ENCODE measurements at places on chromosomes 1 and 21.

DNA sequence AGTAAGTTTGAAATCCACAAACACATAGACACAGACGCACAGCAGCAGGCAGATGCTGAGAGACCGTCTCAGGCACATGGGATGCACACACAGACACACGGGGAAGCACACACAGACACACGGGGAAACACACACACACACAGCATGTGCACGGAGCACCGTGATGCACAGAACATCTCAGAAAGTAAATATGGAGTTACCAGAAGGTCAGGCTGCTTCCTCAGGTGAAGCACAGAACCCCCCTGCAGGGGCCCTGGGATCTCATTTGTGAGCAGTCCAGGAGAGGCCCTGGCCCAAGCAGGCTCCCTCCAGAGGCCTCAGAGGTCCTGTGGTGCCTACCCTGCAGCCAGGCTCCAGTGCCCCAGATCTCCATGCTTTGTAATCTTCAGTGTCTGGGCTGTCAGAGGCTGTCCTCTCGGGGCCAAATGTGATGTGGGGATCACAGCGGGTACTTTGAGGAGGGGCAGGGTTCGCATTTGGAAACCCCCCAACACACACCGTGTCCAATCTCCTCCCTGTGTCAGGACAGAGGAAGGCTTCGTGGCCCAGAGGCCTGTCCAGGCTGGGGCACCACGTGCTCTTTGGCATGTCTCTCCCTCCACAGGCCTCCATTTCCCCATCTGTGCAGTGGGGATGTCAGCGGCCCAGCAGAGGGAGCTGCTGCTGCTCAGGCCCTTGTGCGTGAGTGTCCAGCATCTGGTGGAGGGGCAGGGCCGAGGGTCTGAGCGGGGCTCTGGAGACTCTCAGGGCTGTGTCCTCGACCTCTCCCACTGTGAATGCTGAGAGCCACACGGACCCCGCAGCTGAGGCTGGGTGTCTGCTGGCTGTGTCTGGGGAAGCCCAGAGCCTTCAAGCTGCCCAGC, 23.0 kb upstream of the PRSS38 start:
- DNase-seq: no peak

- no peak for DNase-seq
These were observed 71.0 kb downstream of the EBNA1BP2 start for GRCh38 chr1:43101061-43101460.

GRCh38 chr1:89545264-89546038, 20.8 kb downstream of the LRRC8B start:
- DNase-seq: no peak

DNA sequence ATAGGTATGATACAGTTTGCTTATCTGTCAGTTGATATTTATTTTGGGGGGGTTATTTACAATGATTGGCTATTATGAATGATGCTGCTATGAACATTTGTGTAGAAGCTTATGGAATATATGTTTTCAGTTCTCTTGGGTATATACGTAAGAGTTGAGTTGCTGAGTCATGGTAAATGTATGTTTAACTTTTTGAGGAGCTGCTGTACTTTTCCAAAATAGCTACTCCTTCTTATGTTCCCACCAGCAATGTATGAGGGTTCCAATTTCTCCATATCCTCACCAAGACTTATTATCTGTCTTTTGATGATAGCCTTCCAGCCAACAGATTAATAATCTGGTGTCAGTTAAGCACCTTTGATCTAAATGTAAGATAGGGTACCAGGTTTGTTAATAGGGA, 11.9 kb downstream of the SOAT1 start:
- DNase-seq: no peak

DNA sequence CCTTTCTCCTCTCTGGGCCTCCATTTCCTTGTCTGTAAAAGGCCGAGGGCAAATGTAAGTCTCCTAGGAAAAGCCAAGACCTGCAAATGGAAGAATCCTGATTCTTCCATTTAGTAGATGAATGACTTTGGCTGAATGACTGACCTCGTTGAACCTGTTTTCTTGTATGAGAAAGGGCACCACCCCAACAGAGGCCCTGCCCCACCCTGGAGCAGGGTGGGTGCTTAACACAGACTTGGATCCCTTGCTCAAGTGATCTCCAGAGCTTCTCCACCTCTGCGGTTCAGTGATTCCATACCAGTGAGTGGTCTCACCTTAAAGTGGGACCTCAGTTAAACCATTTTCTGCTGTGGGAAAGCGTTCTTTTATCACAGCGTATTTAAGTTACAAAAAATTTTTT, 39.0 kb upstream of the GUCA2B start:
- no peak for DNase-seq

- DNase-seq: no peak
These were observed 8.7 kb downstream of the PARK7 start for GRCh38 chr1:7970246-7970645.

DNA sequence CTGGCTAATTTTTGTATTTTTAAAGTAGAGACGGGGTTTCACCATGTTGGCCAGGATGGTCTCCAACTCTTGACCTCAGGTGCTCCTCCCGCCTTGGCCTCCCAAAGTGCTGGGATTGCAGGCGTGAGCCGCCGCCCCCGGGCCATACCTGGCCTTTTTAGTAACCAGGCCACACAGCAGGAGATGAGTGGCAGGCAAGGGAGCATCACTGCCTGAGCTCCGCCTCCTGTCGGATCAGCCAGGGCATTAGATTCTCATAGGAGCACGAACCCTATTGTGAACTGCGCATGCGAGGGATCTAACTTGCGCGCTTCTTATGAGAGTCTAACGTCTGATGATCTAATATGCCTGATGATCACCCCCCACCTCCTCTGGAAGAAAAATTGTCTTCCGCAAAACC, 308.7 kb upstream of the PRMT6 start:
- no peak for DNase-seq

DNA sequence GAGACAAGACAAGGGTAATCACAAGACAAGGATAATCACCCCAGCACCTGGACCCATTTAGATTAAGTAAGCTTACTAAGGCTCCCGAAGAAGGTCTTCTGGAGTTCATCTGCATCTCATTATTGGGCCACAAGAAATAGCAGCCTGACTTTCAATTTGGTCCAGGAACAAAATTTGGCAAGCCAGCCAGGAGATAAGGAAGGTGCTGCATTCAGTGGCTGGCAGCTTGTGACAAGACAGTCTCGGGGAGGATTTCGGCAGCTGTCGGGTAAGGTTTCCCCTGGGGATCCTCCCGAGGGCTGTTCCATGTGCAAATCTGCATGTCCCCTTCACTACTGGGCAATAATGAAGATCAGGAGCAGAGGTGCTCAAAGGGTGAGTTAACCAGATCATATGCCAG, 195.2 kb downstream of the FCRL5 start:
- peak; percentile 81 for DNase-seq

GRCh38 chr1:107954719-107955415, 10.1 kb downstream of the VAV3 start:
- DNase-seq: no peak

DNA sequence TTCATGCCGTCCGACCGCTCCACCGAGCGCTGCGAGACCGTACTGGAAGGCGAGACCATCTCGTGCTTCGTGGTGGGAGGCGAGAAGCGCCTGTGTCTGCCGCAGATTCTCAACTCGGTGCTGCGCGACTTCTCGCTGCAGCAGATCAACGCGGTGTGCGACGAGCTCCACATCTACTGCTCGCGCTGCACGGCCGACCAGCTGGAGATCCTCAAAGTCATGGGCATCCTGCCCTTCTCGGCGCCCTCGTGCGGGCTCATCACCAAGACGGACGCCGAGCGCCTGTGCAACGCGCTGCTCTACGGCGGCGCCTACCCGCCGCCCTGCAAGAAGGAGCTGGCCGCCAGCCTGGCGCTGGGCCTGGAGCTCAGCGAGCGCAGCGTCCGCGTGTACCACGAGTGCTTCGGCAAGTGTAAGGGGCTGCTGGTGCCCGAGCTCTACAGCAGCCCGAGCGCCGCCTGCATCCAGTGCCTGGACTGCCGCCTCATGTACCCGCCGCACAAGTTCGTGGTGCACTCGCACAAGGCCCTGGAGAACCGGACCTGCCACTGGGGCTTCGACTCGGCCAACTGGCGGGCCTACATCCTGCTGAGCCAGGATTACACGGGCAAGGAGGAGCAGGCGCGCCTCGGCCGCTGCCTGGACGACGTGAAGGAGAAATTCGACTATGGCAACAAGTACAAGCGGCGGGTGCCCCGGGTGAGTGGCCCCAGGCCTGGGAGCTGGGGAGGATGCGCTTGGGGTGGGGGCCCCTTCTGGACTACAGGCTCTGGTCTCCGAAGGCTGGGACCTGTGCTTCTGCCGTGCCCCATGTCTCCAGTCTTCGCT, 1.1 kb downstream of the SKI start:
- no peak for DNase-seq

- DNase-seq: no peak
These were observed 55.9 kb downstream of the TOR3A start for GRCh38 chr1:179137617-179138255.

DNA sequence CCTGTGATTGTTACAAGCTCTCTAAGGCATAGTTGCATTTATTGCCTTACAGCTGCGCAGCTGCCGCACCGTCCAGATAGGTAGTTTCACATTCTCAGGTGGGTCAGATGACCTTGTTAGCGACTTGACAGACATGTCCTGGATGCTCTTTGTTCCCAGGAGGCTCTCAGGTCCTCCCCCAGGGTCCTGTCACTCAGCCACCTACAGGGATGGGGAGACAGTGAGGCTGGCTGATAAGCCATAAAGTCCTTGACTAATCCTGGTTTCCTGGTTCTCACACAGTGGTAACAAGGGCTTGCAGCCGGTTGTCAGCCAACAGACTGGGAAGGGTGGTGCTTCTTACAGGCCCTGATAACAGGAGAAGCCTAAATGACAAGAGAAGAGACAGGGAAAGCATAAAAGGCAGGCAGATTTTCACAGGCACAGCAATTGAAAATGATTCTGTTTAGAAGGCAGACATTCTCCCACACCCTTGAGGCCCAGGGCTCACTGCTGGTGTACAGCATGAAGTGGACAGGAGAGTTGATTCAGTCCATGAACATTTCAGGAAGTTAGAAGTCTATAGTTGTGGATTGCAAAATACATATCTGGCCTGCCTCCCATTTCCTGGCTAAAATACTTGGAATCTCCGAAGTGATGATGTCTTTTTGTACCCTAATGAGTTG, 2.9 kb downstream of the ARF1 start:
- DNase-seq: no peak

DNA sequence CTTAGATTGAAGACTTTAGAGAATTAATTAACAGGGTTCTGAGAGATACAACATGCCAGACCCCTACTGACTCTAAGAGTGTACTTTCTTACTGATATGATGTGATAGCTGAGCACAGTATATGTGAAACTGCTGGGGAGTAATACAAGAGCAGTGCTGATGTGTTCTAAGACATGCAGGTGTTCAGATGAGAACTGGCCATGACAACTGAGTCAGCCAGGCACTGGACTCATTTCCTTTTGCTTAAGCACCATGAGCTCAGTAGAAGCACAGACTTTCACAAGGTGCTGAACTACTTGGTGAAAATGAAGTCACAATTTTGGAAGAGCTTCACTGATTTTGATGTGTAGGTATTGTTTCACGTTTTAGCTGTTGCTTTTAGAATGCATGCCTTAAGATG, 15.9 kb upstream of the POGZ start:
- no peak for DNase-seq

- DNase-seq: no peak
These were observed 231.7 kb upstream of the SGIP1 start for GRCh38 chr1:66302184-66302742.

DNA sequence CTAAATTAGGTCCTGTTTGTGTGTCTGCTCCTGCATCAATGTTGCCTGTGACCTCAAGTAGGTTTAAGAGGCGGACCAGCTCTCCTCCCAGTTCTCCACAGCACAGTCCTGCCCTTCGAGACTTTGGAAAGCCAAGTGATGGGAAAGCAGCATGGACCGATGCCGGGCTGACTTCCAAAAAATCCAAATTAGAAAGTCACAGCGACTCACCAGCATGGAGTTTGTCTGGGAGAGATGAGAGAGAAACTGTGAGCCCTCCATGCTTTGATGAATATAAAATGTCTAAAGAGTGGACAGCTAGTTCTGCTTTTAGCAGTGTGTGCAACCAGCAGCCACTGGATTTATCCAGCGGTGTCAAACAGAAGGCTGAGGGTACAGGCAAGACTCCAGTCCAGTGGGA, 79.9 kb downstream of the PRDM2 start:
- DNase-seq: no peak

DNA sequence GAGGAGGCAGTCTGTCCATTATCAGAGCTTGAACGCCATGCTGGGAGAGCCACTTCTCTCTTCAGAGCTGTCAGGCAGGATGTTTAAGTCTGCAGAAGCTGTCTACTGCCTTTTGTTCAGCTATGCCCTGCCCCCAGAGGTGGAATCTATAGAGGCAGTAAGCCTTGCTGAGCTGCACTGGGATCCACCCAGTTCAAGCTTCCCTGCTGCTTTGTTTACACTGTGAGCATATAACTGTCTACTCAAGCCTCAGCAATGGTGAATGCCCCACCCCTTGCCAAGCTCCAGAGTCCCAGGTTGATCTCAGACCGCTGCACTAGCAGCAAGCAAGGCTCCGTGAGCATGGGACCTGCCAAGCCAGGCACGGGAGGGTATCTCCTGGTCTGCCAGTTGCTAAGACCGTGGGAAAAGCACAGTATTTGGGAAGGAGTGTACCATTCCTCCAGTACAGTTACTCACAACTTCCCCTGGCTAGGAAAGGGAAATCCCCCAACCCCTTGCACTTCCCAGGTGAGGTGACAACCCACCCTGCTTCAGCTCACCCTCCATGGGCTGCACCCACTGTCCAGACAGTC, 32.5 kb downstream of the RGS13 start:
- no peak for DNase-seq

- DNase-seq: no peak
These were observed 38.8 kb upstream of the RASAL2 start for GRCh38 chr1:178055093-178055492.

DNA sequence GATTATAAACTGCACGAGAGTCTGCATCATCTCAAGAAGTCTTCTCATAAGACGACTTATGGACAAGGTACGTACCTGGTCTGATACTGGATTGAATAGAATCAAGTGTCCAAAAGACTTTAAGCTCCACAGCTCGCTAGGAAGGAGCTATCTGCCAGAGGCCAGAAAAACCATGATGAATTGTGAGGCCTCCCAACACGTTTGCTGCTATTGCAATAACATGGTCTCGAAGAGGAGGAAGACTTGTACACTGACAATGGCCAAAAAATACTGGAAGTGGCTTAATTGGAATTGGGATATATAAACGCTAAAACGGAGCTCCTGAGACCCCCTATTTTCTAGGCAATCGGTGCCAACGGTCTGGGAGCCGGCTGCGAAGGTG, 534 bp downstream of the DNAJC28 start:
- DNase-seq: no peak

DNA sequence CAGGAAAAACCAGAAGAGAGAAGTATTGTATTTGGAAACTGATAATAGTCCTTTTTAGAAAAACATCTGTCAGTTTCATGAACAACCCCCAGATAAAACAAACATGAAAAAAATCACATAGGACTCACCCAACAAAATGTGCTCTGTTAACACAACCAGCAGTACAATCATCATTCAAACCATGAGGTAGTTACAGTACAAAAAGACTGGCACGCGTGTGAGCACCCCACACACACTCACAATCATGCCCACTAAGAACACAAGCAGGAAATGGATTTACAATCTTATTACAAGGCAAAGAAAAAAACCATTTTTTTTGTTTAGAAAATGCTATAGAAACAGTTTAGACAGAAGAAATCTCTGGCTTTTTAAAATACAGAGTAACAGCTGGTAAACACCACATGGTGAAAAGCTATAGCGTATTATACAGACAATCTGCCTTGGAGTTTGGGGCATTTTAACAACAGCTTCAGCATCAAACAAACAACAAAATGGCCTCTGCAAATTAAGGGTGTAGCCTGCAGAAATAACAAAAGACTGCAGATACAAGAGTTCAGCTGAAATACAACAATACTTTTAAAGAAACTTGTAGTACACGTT, 180.0 kb downstream of the CDC7 start:
- DNase-seq: no peak

- DNase-seq: no peak
These were observed 271.0 kb downstream of the TRABD2B start for GRCh38 chr1:47725992-47726855.

Data from NCI-H187 treated with DMSO at 0.1 percent for 48 hours (cell line).